Lung microvascular endothelial cell (primary cell): ENCODE measurements at places on chromosomes 1 and 21.

GRCh38 chr1:15249081-15249480, 2.1 kb downstream of the FHAD1 start:
- no peak for DNase-seq

DNA sequence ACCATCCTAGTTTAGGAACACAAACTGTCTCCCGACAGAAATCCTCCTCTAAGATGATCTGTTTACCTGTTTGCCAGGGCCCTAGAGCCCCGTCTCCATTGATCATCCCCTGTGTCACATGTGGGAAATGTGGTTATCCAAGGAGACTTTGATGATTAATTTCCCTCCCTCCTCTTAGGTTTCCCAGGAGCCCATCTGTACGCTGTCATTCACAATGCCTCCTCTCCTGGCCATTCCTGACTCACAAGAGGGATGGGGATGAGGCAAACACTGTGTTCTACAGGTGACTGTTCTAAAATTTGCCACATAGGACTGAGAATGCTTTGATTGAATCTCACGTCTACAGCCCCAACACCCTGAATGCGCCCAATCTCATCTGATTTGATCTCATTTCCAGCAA, 50.0 kb downstream of the TNR start:
- DNase-seq: no peak

DNA sequence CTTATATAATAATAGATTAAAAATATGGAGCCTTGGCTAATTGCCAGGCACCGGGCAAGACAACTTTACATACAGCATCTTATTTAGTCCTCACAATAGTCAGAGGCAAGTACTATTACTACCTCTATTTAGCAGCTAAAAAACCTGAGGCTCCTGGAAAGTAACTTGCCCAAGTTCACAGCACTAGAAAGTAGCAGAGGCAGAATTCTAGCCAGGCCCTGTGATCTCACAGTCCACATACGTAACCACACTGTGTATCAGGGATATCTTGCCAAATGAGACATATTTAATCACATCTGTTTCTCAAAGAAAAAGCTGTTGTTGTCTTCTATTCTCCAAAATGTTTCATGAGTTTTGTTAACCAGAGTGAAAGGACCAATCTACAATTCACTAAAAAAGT, 378.5 kb downstream of the PLPP3 start:
- no peak for DNase-seq

DNA sequence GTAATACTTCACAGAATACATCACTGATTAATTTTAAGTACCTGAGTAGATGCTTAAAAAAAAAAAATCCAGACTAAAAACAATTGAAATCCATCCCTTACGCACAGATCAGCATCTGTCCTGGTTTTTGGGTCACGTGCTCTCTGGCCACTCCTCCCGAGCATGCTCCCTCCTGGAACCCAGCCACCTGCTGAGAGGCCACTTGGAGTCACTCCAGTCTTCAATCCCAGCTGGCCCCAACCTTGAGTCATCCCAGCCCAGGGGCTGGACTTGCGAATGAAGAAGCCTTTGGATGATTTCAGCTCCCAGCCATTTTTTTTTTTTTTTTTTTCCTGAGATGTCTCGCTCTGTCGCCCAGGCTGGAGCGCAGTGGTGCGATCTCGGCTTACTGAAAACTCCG, 8.9 kb downstream of the MAP1LC3C start:
- peak; percentile 8 for DNase-seq

DNA sequence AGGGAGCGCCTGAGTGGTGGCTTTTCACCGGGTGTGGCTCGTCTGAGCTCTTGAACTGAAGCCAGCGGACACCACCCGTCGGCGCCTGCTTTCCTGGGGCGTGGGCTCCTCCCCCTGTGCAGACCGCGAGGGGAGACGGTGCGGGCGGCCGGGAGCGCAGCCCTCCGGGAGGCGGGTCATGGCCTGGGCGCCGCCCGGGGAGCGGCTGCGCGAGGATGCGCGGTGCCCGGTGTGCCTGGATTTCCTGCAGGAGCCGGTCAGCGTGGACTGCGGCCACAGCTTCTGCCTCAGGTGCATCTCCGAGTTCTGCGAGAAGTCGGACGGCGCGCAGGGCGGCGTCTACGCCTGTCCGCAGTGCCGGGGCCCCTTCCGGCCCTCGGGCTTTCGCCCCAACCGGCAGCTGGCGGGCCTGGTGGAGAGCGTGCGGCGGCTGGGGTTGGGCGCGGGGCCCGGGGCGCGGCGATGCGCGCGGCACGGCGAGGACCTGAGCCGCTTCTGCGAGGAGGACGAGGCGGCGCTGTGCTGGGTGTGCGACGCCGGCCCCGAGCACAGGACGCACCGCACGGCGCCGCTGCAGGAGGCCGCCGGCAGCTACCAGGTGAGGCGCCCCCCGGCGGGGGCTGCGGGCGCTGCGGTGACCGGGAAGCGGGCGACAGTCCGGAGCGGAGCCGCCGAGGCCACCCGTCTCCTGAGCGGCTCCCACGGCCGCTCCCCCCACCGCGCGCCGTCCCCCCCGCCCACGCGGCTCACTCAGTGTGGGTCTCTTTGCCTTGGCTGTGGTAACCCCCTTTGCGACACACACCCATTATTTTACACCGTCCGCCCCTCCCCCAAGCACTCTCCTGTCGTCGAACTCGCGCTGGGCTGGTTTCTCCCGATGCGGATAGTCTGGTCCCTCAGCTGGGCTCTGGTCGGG, at the start of gene TRIM58:
Gene TRIM58, plus strand, starts transcription at position 119 of the 916 bp plus-strand sequence. Its CDS starts 60 bp downstream, at position 179.
- DNase-seq: no peak

- DNase-seq: no peak
Measured at GRCh38 chr1:5611851-5612250, 380.4 kb downstream of the NPHP4 start.

DNA sequence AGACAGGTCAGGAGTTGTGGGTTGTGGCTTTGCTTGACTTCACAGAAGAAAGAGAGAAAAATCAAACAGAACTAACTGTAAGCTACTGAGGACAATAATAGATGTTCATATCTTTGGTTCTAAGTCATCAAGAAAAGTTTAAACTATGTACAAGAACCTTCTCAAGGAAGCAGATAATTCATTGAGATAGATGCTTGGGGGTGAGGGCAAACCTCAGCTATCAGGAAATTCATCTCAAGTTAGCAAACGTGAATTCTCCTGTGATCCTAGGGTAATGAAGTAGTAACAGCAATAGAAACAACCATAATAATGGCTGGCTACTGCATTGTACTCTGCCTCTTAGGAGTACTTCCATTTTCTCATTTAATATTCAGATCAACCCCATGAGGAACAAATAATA, 506.2 kb downstream of the PLPP3 start:
- no peak for DNase-seq

DNA sequence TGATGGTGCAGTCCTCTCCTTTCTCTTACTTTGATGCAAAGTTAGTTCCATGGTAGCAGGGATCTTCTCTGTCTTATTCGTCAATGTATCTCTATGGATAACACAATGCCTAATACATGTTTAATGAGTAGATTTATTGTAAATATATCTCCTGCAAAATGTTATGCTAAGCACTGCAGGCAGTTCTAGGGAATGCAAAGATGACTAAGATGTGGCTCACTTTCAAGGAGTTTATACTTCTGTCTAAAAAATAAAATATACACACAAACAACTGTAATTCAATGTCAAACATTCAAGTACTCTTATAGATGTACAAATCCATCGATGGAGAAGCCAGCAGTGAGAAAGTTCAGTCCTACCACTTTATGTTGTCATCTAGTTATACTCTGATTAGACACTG, 194.3 kb downstream of the KCTD3 start:
- DNase-seq: no peak
